ENCODE measurements at places on chromosomes 2 and 18.
A peak's percentile ranks its signal among the peaks of the same experiment; 100 is the strongest.

GRCh38 chr18:65610939-65611338, 139.9 kb upstream of the CDH7 start:
- no peak for DNase-seq

DNA sequence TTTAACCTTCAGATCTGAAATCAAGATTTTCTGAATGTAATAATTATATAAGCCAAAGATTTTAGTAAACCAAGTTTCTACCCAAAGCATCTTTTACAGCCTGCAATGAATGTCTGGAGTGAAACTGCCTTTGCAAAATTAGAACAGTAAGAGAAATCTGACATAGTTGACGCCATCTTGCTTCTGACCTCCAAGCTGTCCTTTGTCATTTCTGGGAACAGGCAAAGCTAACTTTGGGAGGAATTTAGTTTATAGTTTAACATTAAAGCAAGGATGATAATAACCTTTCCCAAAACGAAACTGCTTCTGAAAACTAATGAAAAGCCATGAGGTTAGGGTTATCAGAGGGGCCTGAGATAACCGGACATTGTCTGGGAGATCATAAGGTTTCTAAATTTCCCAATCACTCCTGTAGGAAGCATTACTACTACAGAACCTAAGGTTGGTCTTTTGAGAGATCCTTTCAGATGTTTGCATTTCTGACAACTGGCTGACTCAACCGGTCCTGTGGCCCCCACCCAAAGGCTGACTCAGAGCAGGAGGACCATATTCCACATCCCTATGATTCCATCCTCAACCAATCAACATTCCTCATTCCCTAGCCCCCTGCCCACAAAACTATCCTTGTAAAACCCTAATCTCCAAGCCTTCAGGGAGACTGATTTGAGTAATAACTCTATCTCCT, 124.5 kb downstream of the TMEM131 start:
- DNase-seq: no peak

GRCh38 chr2:32484937-32485336, 128.1 kb downstream of the BIRC6 start:
- no peak for DNase-seq

DNA sequence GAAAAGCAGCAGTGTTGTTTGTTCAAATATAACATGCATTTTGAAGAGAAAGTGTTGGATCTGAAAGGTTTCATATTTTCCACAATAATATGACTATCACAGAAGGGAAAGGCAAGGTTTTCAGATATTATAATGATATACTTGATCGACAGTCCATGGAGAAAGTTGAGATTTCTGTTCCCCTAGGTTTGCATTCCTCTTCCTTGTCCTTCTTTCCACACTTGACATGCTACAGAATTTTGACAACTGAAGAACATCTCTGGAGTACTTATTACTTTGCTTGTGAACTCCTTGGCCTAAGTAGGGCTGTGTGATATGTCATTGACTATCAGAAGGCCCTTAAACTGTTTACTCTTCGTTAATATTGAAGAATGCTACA, 46.5 kb downstream of the TMEFF2 start:
- DNase-seq: no peak

DNA sequence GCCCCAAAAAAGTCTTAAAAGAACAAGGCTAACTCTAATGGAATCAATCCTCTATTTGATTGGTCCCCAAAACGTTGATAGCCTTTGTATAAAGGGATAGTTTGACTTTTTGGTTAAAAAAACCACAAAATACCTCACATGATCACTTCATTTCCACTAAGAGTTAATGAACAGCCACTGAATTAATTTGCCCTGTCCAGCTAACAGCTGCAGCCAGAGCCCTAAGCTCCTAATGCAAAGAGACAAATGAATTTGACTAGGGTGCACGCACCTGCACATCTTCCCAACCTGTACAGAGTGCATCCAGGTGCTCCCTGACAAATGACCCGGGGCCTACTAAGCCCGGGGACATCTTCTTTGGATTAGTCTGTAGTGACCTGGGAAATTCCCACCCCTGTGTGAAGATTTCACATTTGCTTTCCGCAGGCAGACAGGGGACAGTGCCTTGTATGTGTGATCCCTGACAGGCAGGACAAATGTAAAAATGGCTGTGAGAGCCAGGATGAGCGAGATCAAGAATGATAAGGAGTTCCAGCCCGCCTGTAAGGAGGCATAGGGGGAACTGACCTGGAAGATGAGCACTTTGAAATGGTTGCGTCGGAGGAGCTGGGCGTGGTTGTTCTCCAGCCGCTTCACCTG, 893 bp downstream of the CAVIN2 start:
- no peak for DNase-seq

DNA sequence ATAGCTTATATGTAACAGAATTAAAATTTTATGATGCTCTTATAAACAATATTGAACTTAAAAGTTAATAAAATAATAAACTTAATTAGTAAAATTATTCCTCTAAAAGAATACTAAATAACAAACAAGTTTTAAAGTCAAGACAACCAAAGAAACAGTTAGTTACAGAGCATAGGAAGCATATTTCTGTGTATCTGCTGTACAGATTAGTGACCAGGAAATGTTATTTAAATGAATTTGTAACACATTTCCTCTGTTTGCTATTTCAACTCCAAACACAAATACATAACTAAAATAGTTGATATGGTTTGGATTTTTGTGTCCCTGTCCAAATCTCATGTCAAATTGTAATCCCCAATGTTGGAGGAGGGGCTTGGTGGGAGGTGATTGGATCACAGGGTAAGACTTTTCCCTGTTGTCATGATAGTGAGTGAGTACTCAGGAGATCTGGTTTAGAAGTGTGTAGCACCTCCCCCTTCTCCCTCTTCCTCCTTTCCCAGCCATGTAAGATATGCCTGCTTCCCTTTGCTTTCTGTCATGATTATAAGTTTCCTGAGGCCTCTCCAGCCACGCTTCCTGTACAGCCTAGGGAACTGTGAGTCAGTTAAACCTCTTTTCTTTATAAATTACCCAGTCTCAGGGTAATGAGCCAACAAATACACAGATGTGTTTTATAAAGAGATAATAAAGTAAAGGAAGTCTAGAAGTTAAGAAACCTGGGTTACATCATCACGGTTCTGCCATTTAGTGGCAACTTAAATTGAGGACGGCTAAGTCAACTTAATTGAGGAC, 51.8 kb downstream of the ROCK2 start:
- no peak for DNase-seq

DNA sequence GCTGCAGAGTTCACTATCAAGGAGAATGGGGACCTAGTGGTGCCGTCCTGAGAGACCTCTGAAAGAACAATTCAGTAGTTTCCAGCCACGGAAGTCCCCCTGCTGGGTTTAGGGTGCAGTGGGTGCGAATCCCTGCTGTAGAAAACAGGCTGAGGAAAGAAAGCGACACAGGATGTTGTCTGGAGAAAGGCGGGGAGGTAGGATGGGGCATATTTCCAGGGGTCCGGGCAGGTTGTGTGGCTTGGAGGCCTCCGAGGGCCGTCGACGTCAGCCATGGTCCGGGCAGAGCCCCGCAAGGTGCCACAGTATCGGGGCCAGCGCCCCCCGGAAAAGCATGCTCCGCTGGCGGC, 807 bp upstream of the CREB1 start:
- peak; percentile 15 for DNase-seq

GRCh38 chr2:7392076-7392787, 475.0 kb downstream of the RNF144A start:
- DNase-seq: peak; percentile 46

DNA sequence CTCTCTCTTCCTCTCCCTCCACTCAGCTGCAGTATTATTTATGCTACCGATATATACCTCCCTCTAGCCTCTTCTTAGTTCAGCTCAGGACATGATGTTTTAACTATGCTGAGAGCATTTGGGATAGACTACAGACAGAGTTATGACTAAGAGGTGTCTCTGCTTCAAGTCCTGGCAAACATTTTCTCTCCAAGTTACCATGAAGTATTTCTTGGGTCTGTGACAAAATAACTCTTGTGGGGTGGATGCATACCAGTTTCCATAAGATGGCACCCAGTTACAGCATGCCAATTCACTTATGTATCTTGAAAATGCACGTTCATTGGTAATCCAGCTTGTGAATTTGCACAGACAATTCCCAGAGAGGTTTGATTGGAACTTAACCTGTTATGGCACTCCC, 737.6 kb downstream of the SLC4A3 start:
- DNase-seq: no peak

DNA sequence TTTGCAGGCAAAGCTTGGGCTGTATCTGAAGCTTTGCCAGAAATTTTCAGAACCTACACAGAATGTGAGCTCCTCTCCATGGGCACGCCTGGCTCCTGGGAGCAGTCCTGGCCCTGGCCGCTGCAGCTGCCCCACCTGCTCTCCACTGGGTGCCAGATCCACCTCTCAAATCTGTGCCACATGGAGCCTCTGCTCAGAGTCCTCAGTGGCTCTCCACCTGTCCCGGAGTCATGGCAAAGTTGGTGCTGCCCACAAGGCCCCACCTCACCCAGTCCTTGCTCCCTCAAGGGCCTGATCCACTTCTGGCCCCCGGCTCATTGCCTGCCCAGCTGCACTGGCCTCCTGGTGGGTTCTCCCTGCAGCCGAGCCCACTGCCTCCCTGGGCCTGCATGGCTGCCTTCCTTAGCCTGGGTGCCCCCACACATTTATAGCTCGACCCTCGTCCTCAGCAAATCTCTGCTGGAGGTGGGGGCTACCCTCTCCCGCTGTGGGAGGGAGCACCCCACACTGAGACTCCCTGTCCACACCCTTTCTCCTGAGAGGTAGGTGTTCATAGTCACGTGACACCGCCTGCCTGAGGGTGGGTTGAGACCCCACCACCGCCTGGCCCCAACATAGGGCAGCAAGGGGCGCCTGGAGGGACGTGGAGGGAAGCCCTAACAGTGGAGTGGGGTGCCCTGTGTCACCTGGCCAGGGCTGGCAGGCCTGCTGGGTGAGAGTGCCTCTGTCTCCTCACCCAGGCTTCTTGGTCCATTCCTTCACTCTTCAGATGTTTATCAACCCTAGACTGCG, 224.1 kb downstream of the SH3RF3 start:
- DNase-seq: no peak

DNA sequence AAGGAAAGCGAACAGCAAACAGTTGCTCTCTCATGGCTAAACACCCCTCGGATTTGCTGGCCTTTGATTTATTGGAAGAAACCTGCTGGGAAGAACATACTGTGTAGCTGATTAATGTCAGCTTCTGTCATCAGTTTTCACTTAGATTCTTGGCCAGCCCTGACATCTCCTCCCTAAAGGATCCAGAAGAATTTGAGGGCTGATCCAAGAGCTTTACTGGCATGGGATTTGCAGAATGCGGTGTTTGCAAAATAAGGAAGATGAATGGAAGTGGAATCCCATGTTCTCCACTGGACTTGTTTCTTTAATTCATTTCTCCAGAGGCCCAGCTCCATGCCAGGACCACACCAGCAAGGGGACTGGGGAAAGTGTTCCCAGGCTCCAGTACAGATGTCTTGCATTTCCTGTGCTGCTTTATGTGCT, 80.5 kb downstream of the RDH14 start:
- no peak for DNase-seq

DNA sequence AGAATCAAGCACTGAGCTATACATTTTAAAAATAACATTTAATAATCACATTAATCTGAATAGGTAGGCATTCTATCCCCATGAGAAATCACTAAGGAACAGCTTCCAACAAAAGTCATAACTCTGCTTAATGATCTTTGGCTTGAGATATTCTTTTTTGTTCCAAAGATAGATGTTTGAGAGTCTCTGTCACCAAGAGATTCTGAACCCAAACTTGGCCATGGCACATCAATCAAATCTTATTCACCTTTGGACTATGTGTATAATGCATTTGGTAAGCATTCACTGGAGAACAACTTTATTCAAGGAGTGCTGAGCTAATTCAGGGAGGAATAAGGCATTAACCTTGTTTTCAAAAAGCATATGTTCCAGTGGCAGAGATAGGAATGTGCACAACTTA, 743.3 kb downstream of the SLC4A3 start:
- no peak for DNase-seq

Measured in NCI-H510A treated with DMSO at 0.1 percent for 48 hours (cell line).